Eye (tissue), 1 donor: ENCODE measurements at places on chromosomes 5 and 9.

DNA sequence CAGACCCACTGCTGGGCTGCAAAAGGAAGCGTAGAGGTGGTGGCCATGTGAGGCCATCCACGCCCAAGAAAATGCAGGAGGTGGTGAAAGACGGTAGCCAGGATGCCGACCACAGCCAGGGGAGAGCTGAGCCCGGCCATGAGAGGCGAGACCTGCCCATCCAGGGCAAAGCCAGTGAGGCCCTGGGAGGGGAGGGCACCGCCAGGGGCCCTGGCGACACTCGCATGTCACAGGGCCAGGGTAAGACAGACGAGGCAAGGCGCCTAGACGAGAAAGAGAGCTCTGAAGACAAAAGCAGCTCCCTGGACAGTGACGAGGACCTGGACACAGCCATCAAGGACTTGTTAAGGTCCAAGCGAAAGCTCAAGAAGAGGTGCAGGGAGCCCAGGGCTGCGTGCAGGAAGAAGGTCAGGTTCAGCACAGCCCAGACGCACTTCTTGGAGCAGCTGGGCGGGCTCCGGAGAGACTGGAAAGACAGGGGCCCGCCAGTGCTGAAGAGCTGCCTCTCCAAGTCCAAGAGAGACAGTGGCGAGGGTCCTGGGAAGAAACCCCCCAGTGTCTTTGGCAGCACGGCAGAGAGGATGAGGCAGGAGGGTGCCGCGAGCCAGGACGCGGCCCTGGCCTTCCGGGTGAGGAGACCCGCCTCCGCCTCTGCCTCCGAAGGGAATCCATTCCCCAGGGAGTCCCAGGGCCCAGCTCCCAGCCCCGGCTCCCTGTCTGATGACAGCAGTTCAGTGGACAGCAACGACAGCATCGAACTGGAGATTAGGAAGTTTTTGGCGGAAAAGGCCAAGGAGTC is 6.9 kb downstream of the PPP1R26 start:
- no peak for DNase-seq

GRCh38 chr5:4781299-4781698 is 358.8 kb upstream of the ADAMTS16 start:
- DNase-seq: no peak

DNA sequence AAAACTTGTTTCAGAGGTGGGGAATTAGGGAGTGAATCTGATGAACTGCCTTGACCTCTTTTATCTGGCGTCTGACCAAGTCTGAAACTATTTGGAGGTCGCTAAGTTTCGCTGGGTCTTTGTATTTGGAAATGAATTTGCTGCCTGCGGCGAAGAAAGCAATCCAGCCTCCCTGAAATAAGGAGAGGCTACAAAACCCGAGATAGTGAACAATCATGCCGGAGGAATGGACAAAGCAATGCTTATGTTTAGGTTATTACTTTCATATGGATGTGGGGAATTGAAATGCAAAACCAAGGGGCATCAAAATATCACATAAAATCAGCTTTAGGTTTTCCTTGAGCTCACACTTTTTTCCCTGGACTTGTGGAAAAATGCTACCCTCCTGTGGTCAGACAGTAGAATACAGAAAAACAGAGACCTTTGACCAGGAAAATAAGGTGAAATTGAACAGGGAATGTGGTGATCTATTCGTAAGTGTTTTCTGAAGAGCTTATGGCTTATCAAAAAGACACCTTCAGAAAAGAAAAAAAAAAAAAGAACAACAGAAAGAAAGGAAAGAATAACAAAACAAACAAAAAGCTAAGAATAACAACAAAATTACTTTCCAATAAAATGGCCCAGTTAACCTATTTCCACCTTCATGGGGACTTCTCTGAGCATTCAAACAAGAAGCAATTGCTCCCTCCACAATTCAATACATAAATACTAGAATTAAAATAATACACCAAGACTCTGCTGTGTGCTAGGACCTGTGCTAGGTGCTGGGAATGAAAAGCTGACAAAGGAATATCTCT is 68.6 kb upstream of the DPYSL3 start:
- peak; percentile 84 for DNase-seq

GRCh38 chr5:125043781-125044391 is 297.4 kb upstream of the ZNF608 start:
- DNase-seq: peak; percentile 78

DNA sequence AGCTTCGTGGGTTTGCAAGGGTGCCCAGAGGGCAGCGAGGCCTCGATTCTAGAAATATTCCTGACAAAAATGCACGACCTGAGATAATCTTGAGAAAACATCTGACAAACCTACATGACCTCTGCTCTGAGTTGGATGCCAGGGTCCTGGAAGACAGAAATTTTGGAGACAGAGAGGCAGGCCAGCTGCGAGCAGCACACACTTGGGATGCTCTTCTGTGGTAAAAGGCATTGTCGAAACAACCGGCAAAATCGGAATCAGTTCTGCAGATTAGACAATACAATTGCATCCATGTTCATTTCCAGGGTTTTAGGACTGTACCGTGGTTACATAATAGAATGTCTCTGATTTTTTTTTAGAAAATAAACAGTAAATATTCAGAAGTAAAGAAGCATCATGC is 74.2 kb downstream of the GADD45G start:
- no peak for DNase-seq

DNA sequence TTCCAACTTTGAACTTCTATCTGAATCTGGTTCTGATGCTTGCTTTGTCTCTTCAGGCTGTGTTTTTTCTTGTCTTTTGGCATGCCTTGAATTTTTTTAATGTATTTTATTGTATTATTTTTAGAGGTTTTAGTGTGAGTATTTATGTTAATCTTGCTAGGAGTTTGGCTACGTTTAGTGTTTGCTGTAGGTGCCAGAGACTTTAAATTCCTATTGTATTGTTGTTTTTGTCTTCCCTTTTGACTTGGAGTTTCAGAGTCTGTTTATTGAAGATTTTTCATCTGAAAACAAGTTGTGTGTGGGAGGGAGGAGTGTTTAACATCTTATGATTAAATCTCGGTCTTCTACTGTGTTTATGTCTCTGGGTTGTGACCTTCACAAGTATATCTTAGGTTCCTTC is 956.8 kb downstream of the TLE1 start:
- no peak for DNase-seq

- peak; percentile 25 for DNase-seq
Measured at GRCh38 chr9:12212860-12213259, 480.3 kb upstream of the TYRP1 start.

GRCh38 chr9:3087697-3088096 is 243.8 kb upstream of the PUM3 start:
- DNase-seq: no peak

DNA sequence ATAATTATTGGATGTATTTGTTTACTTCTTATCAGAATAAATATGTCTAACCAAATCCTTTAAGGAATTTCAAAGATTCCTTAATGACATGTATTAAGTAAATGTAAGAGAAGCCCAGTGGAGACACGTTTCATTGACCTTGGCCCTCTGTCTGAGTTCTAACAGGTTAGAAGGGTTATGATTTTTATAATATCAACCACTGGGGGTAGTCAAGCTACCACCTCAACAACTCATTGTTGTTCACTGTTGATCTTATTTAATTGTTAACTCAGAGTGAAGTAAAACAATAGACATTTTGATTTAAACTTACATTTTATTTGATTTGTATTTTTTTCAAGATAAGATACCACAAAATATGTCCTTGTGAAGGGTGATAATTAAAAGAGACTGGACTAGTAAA is 499.2 kb upstream of the COX7C start:
- DNase-seq: no peak

GRCh38 chr5:43648499-43649124 is 45.6 kb downstream of the NNT start:
- DNase-seq: no peak

GRCh38 chr5:173231996-173232498 is 3.0 kb downstream of the NKX2-5 start:
- DNase-seq: peak; percentile 16

DNA sequence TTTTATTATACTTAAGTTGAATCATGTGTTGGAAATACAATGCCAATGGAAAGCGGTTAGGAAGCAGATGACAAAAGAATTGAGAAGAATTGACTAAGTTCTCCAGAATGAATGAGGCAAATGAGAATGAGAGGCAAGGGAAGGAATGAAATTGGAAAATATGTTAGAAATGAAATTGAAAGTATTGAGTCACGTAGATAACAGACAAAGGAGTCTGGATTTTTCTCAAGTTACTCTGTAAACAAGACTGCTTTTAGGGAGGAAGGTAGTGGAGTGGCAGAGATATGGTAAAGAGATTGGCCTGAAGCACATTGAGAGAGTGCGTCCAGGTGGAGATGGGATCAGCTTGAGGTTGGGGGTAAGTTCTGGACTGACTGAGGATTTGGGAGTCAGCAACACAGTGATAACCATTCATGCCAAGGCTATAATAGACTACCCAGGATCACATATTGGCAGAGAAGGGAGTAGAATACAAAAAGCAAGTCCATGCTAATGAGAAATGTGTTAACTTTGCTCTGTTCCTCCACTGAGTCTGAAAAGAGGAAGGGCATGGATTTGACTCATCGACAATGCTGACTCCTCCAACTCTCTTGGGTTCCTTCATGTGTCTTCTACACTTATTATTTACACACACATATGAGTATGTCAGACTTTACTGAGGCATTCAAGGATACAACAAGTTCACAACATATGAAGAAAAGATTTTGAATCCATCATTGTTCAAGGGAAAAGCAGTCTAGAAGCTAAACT is 814.2 kb upstream of the ZNF608 start:
- DNase-seq: no peak

GRCh38 chr5:142120247-142120935 is 11.8 kb downstream of the NDFIP1 start:
- no peak for DNase-seq

DNA sequence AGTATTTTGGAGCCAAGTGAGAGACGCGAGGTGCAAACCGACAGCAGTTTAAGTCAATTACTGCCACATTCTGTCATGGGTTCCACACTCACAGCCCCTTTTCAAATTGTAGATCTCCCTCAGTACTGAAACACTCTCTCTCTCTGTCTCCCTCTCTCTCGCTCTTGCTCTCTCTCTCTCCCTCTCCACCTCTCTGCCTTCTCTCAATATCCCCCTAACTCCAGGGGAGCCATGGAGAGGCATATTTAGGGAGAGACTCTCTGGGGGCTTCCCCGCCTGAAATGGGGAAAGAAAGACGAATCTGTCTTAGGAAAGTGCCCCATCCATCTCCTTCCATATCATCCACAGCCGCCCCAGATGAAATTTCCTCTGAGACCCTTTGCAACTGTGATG is 1.6 kb downstream of the BRINP1 start:
- DNase-seq: peak; percentile 21

GRCh38 chr9:131420980-131421624 is 27.2 kb downstream of the PRRC2B start:
- DNase-seq: no peak
